ENCODE measurements at places on chromosomes 2 and 18.

DNA sequence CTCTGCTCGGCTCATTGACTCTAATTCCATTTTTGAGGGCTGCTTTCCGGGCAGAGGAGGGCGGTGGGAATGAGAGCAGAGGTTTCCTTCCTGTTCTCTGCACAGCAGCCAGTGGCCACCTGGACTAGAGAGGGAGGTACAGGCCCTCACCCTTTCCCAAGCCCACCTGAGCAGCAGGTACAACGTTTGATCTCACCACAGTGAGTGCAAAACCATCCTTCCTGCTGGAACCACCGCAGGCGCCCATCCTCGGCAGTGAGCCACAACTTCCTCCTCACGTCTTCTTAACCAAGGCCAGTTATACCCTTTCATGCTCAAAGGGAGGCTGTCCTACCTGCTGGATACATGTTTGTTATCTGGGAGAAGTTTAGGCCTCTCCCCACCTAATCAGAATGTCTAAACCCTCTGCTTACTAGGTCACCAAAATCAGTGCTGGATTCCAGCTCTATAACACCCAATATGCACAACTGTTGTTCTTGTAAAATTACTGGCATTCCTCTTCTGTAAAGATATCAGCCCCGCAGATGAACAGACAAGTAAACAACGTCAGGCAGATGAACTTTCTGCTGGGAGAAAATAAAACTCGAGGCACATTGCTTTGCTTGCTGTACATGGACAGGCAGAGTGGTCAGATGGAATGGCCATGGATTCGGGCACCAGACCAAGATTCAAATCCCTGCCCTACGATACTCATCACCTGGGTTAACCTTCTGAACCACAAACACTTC, 191.4 kb downstream of the SH3RF3 start:
- H3K27me3 ChIP-seq, result no peaks in the 10 kb centered on the region
- no peak overlapping the region for H3K4me3 ChIP-seq
- H3K4me1 ChIP-seq, result no peaks in the 10 kb centered on the region
- no peak overlapping the region for H3K27ac ChIP-seq

DNA sequence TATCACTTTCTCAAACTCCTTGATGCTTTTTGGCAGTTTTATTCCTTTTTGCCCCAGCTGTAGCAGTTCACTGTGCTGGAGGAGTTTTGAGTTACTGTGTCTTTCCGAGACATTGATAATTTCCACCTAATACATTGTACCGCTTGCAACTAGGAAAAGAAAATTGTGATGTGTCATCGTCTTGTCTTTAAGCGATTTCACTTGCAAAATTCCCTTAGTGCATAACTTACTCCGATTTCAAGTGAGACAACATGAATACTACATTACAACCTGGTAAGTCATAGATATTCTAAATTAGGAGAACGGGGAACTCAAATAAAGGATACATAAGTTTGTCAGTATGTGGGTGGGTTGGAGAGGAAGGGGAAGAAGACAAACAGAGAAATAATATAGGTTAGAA, 340.5 kb upstream of the KYNU start:
- no peaks in the 10 kb centered on the region for H3K27me3 ChIP-seq
- H3K27ac ChIP-seq, result no peak overlapping the region
- no peak for DNase-seq

DNA sequence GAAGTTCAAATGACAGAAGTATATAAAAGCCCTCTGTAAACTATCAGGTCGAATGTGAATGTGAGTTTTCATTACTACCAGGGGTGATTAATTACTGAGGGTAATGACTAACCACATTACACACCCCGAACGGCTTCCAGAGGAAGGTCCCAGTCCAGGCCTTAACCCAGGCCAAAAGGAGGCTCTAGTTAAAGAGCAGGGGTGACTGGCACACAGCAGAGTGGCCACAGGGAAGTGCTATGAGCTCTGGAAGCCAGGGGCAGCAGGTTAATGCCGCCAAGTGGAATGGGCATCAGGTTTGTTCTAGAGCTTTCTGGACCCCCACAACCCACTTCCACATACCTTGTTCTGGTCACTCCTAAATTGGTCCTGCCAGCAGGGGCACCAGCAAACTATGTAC, 87.7 kb downstream of the BCL11A start:
- H3K4me1 ChIP-seq, result peaks cover 25% of the 10 kb centered on the region
- H3K27me3 ChIP-seq, result no peaks in the 10 kb centered on the region
- no peak overlapping the region for H3K27ac ChIP-seq
- no peak overlapping the region for H3K4me3 ChIP-seq
- no peak for DNase-seq

DNA sequence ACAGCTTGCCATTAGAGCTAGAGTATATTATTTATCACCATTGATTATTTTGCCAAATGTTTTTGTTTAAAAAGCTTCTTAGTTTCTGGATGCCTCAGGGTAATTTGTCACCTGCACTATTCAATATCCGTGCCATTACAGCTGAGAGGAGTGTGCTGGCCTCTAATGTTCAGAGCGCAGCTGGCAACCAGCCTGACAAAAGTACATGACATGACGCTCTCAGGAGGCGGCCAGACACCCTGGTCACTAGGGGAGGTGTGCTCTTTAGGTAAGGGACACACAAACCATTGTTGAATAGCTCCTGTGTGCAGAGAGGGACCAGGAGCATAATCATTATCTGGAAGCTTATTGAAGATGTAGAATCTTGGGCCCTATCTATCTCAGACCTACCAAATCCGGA, 20.3 kb downstream of the LIMS1 start:
- no peaks in the 10 kb centered on the region for H3K36me3 ChIP-seq
- peaks cover 64% of the 10 kb centered on the region for H3K4me1 ChIP-seq
- no peaks in the 10 kb centered on the region for H3K27me3 ChIP-seq
- no peak for DNase-seq

- no peaks in the 10 kb centered on the region for H3K27me3 ChIP-seq
- no peak overlapping the region for H3K27ac ChIP-seq
- DNase-seq, result no peak
- no peaks in the 10 kb centered on the region for H3K4me1 ChIP-seq
- no peaks in the 10 kb centered on the region for H3K36me3 ChIP-seq
Observed at GRCh38 chr2:105460048-105460732, 61.3 kb upstream of the FHL2 start.

GRCh38 chr2:135004005-135004746, 43.1 kb downstream of the MAP3K19 start:
- H3K27ac ChIP-seq, result no peak overlapping the region
- H3K27me3 ChIP-seq, result no peaks in the 10 kb centered on the region
- H3K4me3 ChIP-seq, result no peak overlapping the region
- no peaks in the 10 kb centered on the region for H3K4me1 ChIP-seq
- H3K36me3 ChIP-seq, result no peaks in the 10 kb centered on the region

Data from sigmoid colon (tissue), 7 donors.